Glomerular endothelial cell (primary cell): ENCODE measurements at places on chromosomes 6 and 20. TPM values are rescaled to one million over a fixed set of nuclear protein-coding genes. Genes with fewer than 3 reads are reported as not detected.

The KIAA0408 gene
- 0.64 and 0.87 TPM in 2 replicates for total RNA-seq

DNA sequence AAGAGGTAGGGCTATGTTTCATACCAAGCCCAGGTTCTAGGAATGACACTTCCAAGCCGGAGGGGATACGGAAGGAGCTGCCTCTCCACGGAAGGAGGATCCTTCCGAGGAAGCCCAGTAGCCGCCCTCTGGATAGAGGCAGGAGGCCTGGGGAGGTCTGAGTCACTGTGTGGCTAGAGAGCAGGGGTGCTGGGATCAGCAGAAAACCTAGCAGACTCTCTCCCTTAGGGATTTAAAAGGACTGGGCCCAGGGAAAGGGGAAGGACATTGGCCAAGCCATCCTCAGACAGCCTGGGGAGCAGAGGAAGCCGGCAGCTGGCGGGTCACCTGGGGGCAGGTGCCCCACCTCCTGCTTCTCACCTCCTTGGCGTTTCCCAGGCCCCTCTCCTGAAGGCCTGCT is 36.6 kb upstream of the NFATC2 start:
- DNase-seq: no peak

DNA sequence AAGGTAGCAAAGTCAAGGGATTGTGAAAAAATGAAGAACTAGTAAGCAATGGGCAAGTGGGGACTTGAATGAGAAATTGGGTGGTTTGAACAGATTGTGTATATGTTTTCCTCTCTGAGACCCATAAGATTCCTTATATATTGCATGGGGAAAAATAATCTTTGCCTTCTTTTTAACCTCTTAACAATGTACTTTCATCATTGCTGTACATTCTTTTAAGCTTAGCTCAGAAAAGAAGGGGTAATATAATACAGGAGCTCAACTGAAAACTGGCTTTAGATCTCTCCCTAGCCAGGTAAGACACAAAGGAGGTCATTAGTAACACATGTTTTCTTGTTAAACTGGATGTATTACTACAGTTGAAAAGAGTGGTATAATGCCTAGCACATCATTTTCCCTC is 287.2 kb downstream of the RNF144B start:
- no peak for DNase-seq

- no peak for DNase-seq
These were observed 156.3 kb upstream of the RNF24 start for GRCh38 chr20:4171538-4172116.

DNA sequence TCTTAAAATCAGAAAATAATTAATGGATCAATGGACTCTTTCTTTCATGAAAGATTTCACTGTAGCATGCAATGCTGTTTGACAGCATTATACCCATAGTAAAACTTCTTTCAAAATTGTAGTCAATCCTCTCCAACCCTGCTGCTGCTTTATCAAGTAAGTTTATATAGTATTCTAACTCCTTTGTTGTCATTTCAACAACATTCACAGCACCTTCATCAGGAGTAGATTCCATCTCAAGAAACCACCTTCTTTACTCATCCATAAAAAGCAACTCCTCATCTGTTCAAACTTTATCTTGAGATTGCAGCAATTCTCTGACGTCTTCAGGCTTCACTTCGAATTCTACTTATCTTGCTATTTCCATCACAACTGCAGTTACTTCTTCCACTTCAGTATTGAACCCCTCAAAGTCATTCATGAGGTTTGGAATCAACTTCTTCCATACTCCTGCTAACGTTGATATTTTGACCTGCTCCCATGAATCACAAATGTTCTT is 26.4 kb upstream of the BACH2 start:
- no peak for DNase-seq

GRCh38 chr6:4365686-4366085 is 230.3 kb upstream of the ECI2 start:
- no peak for DNase-seq
